Neural crest cell (in vitro differentiated cells): ENCODE measurements at places on chromosomes 7 and 10.

DNA sequence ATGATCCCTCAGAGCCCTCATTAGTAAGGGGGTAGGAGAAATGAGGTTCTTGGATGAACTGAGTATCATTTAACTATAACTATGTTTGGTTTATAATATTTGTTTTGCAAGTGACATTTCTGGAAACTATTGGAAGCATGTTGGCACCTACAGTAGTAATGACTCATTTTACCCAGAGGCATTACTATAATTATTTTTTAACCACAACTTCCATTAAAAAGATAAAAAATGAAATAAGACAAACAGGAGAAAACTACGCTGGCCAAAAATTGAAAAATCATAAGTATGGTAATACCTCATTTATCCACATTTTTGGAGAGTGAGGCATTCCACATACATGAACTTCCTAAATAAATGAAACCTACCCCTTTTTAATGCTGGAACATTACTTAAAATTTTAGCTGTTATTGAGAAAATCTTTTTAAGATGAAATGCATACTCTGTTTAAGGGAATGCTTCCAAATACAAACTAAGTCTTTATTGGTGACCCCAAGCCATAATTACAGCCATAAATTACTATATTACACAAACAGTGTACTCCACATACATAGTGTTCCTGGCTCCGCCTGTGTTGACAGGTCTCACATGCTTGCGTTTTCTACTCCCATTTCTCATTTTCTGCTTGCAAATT, 84.6 kb upstream of the CAPZA2 start:
- DNase-seq: no peak

GRCh38 chr10:17497446-17498030, 43.1 kb upstream of the ST8SIA6 start:
- no peak for DNase-seq

DNA sequence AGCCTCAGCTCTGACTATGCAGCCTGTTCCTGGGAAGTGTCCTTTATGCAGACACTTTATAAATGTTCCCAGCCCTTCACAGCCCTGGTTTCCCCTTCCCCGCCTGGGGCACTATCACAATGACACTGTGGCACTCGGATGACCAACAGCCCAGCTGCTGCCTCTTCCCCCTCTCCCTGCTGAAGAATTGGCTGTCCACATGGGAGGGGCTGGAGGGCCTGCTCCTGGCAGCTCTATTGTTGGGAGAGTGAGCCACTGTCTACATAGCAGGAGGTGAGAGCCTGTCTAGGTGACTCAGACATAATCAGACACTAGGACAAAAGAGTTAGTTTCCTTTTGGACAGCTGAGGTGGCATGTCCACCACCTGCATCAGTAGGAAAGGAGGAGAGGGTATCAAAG, 437.5 kb downstream of the PLXNA4 start:
- no peak for DNase-seq

DNA sequence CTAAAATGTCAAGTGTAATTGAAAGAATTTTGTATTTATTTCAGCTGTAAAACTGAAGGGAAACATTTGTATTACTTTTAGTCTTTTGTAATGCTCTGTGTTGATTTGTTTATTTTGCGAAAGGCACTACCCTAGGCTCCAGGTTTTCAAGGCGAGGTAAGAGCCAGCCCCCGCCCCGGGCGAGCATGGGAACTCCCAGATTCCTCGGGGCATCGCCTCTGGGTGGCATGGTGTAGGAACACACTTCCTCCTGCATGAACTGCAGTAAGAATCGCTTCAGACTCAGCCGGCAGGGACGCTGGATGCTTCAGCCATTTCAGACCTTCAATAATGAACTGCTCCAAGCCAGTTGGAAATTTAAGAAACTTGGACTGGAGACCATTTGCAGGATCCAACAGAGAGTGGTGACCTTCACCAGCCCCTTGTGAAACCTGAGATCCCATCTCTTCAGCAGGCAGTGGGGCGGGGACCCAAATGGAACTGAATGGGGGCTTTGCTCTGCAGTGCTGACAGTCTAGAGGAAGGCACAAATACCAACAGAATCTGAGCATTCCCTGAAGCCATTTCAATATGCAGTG, 544.3 kb upstream of the MGMT start:
- no peak for DNase-seq

GRCh38 chr7:7434329-7434728, 101.3 kb downstream of the COL28A1 start:
- DNase-seq: no peak

DNA sequence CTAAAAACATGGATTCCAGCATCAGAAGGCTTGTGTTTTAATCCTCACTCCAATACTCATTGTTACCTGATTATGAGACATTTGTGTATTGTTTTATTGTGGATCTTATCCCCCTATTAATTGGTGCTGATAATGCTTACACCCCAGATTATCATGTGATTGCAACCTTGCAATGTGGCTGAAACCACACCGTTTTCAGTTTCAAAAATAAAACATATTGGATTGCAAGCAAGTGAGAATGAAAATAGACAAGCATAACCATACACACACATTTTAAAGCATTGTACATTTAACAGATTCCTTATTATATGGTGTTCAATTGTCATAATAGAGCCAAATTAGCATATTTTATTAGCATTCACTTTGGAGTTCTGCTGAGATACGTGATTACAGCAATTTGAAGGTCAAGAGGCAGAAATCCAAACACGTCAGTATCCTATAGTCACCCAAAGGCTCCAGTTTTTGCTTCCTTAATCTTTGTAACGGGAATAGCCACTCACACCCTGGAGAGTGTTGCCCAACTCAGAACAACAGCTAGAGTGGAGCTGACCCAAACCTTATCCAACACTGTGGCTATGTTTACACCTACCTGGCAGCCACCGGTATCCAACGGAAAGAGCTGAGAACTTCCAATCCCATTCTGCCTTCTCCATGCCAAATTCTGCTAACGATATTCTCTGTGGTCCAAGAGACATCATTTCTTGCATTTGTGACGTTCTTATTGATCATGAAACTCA, 317.1 kb upstream of the KLF6 start:
- DNase-seq: no peak

- DNase-seq: no peak
Observed at GRCh38 chr10:129415215-129416140, 51.6 kb upstream of the MGMT start.

DNA sequence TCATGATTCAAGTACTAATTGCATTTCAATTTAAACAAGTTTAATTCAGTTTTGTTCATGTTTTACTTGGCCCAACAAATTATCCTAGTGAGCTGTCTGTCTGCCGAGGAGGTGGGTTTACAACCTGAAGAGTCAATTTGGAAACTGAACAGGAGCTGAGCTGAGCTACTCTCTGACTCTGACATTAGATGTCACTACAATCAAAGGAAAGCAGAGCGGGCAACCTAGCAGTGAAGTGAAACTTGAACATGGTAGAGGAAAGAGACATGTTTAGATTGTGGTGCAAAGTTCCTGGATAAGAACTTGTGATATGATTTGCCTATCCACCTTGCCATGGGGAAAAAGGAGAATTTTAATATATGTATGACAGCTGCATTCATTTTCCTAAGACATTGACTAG, 9.6 kb upstream of the AGR3 start:
- DNase-seq: no peak

DNA sequence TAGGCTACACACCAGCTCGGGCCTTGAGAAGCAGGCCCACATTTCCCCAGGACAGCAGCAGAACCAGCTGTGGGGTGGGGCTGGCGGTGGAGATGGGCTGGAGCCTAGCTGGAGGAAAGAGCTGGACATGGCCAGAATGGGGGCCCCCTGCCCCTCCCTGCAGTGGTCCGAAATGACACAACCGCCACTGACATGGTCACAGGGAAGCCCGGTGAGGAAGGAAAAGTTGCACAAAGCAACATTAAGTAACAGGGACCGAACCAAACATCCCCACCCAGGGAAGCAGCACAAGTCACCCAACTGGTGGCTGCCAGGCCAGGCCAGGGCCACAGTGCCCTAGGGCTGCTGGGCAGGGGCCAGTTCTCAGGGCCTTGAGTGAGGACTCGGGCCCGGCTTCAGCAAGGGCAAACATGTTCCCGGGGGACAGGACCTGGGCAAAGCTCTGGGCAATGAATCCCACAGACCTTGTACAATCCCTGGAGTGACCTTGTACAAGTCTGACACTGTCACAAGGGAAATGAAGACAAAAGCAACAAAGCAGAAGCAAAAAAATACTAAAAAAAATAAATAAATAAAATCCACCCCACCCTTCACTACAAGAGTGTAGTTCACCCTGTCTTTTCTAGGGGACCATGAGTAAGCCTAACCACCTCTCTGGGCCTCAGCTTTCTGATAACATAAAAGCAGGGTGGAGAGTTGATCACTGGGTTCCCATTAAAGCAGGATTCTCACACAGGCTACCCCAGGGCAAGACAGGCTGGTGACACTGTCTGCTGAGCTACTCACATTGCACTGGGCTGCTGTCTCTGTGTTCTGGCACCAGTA, 33.0 kb downstream of the PSAP start:
- no peak for DNase-seq

DNA sequence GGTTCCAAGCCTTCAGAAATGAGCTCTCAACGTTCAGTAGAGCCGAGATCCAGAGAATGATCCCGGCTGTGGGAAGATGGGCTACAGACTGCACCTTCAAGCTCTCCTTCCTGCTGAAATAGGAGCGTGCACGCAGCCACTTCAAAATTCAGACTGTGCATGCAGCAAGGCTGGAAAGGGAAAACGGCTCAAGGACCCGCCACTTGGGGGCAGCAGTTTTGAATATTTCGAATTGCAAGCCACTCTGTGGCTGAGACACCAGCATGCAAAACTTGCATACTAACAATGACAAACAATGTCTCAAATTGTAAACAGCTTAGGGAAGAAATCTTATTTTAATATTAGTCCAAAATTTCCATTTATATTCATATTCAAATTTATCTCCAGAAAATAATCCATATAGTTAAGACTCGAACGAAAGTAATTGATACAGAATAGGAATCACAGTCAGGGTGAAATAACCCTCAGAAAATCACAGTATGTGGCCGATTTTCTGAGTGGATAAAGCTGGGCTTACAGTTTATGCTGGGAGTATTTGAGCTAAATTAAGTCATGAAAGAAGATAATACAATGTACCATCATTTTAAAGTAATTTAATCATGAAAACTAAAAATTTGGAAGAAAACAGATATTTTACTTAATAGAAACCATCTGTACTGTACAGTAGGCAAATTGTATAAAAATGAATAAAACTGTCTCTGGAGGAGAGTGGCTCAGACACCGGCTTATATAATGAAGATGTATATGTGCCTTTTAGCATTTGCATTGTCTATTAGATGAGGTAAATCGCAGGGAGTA, 137.9 kb upstream of the MKI67 start:
- peak; percentile 80 for DNase-seq

DNA sequence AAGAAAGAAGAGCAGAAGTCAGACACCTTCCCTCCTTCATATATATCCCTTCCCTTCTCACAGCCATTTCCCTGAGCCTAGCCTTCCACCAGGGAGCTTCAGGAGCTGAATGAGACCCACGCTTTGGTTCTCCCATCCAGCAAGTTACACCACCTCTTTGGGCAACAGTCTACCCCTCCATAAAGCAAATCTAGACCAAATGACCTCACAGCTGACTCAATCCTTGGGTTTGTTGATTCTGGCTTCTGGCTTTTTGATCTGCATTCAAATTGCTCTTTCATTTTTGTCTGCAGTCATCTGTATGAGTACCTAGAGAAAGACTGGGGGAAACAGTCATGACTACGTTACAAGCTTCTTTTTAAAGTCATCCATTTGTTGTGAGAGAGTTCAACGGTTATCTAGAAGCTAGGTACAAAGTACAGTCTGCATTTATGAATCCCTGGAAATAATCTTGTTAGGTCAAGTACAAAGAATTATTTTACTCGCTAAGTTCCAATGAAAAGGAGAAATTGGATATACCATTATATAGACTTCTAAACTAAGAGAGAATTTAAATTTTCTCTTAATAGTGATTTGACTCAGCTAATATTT, 86.3 kb downstream of the RAB11FIP2 start:
- DNase-seq: no peak

DNA sequence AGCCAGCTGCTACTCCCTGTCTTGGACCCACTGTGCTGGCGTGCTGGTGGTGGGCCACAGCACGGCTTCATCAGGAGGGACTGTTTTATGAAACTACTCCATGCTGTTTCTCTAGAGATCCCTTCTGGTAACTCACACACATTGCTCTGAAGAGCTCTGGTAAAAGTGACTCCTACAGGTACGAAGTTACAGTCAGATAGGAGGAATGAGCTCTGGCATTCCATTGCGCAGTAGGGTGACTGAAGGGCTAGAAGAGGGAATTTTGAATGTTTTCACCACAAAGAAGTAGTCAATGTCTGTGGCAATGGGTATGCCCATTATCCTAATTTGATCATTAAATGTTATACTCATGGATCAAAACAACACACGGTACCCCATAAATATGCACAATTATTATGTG, 609 bp downstream of the MAT1A start:
- DNase-seq: no peak

DNA sequence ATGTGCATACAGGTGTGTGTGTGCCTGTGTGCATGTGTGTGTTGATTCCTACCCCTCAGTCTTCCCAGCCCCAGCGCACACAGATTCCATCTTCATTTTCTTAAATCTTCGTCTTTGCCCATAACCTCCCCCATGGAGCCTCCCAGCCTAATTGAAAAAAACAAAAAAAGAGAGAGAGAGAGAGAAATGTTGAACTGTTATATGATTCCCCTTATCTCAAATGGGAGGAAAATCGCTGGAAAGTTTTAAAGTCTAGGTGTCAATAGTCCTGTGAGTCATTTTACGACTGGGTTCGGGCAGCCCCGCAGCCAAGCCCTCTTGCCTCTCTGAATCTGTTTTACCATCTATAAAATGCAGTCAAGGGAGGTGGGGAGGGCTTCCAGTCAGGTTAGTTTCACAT, 60.9 kb downstream of the SPOCK2 start:
- no peak for DNase-seq

- no peak for DNase-seq
Observed at GRCh38 chr10:47182934-47183703, 116.9 kb upstream of the GDF10 start.

GRCh38 chr7:48188776-48189520, 17.7 kb downstream of the ABCA13 start:
- DNase-seq: no peak

DNA sequence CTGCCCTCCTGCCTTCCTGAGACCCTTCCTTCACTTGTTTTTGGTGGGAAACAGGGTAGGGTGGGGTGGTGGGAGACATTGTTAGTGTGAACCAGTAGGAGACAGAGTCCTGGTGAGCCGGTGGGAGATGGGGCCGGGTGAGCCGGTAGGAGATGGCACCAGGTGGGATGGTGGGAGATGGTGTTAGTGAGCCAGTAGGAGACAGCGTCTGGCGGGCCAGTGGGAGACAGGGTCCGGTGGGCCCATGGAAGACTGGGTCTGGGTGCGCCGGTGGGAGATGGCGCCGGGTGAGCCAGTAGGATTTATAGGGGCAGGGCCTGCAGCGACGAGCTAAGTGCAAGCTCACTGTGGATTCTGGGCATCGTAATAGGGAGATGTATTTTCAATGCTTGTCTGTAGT, 116.8 kb downstream of the TRRAP start:
- no peak for DNase-seq

- DNase-seq: no peak
Observed at GRCh38 chr7:49376817-49377375, 396.5 kb upstream of the VWC2 start.

GRCh38 chr7:155202106-155202871, 95.4 kb upstream of the INSIG1 start:
- no peak for DNase-seq

GRCh38 chr7:156160811-156161210, 348.5 kb upstream of the SHH start:
- peak; percentile 14 for DNase-seq
